ENCODE measurements at places on chromosomes 2 and 18. TPM values are rescaled to one million over a fixed set of nuclear protein-coding genes. Genes with fewer than 3 reads are reported as not detected.

Gene HOXD10
- polyA plus RNA-seq, result not detected

Gene TTN
- 0.16 TPM for polyA plus RNA-seq

Gene PLCD4
- 9.3 TPM for polyA plus RNA-seq

Gene SPP2
- polyA plus RNA-seq, result not detected

Gene SOX11
- 135 TPM for polyA plus RNA-seq

Gene MEIS1
- 46.5 TPM for polyA plus RNA-seq

Gene IL37
- polyA plus RNA-seq, result not detected

Gene CYRIA
- 64.0 TPM for polyA plus RNA-seq

Gene FBXO48
- 0.45 TPM for polyA plus RNA-seq

Gene POTEI
- 0.25 TPM for polyA plus RNA-seq

Gene CLHC1
- polyA plus RNA-seq, result 52.9 TPM

Gene GPR45
- polyA plus RNA-seq, result 4.1 TPM

Gene KCNJ13
- not detected for polyA plus RNA-seq

Gene CPLX4
- polyA plus RNA-seq, result not detected

Gene HOXD3
- polyA plus RNA-seq, result not detected

Gene OTOS
- polyA plus RNA-seq, result not detected

Gene EVX2
- polyA plus RNA-seq, result not detected

Gene CFC1
- 29.9 TPM for polyA plus RNA-seq

Gene CLK1
- 745 TPM for polyA plus RNA-seq

Gene RNU2-63P
- not detected for polyA plus RNA-seq

Gene PRR30
- polyA plus RNA-seq, result not detected

Gene SERPINB4
- not detected for polyA plus RNA-seq

Gene ZNF521
- polyA plus RNA-seq, result 101 TPM

Gene FAM110C
- polyA plus RNA-seq, result 0.10 TPM

Gene EPAS1
- not detected for polyA plus RNA-seq

Gene PSD4
- polyA plus RNA-seq, result 0.30 TPM

Gene CLEC4F
- not detected for polyA plus RNA-seq

Gene LMAN1
- 50.3 TPM for polyA plus RNA-seq

Gene SMARCAL1
- polyA plus RNA-seq, result 14.7 TPM

Gene RESP18
- not detected for polyA plus RNA-seq

Gene GRB14
- polyA plus RNA-seq, result 8.5 TPM

Gene TLX2
- not detected for polyA plus RNA-seq

Gene RGPD8
- 6.8 TPM for polyA plus RNA-seq

Gene ACMSD
- not detected for polyA plus RNA-seq

Gene CCDC121
- 2.2 TPM for polyA plus RNA-seq

Gene IL1RL1
- not detected for polyA plus RNA-seq

Gene ZNF385B
- polyA plus RNA-seq, result 0.30 TPM

Gene ST8SIA3
- 27.4 TPM for polyA plus RNA-seq

Gene TP53I3
- 4.7 TPM for polyA plus RNA-seq

Gene FZD7
- 0.76 TPM for polyA plus RNA-seq

Gene DUSP2
- polyA plus RNA-seq, result 2.1 TPM

Gene MOGAT1
- polyA plus RNA-seq, result not detected

Gene CABYR
- 6.9 TPM for polyA plus RNA-seq

Gene VWA3B
- not detected for polyA plus RNA-seq

Gene LHCGR
- polyA plus RNA-seq, result not detected

Gene GPR55
- not detected for polyA plus RNA-seq

Gene STARD6
- not detected for polyA plus RNA-seq

Gene INO80C
- polyA plus RNA-seq, result 28.2 TPM

Data from neural cell (in vitro differentiated cells).